A172 (cell line): ENCODE measurements at places on chromosomes 5 and 9. TPM values are rescaled to one million over a fixed set of nuclear protein-coding genes. Genes with fewer than 3 reads are reported as not detected.
A peak's percentile ranks its signal among the peaks of the same experiment; 100 is the strongest.

DNA sequence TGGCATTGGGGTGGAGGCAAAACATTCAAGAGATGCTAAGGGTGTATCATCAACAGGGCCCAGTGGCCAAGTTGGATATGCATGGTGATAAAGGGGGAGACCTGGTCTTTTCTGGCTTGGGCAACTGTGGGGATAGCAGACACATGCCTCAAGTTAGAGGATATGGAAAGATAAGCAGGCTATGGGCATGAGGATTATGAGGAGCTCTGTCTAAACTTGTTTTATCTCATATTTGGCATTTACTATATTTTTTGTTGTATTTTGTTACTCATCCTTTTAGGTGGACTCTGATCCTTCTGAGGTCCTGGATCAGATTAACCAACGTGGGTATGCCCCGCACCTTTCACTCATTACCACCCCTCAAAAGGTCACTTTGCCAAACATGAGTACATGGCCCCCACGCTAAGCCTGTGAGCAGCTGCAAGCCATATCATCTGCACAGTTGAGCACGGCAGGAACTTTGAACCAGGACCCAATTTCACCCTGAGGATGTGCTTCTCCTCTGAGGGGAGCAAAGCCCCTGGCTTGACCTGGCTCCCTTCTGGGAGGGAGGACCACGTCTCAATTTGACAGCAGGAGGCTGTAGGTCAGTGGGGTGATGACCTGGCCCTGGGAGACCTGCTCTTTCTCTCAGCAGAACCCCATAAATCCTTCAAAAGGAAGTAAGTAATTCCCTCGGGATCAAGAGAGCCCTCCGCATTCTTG lies 71.1 kb upstream of the CD180 start:
- DNase-seq: no peak

- DNase-seq: no peak
These were observed 117.7 kb upstream of the FER start for GRCh38 chr5:108629779-108630528.

Gene FOXD4L5
- total RNA-seq: not detected in 2 replicates

Gene KLHL3
- total RNA-seq: 0.43 and 1.3 TPM in 2 replicates

DNA sequence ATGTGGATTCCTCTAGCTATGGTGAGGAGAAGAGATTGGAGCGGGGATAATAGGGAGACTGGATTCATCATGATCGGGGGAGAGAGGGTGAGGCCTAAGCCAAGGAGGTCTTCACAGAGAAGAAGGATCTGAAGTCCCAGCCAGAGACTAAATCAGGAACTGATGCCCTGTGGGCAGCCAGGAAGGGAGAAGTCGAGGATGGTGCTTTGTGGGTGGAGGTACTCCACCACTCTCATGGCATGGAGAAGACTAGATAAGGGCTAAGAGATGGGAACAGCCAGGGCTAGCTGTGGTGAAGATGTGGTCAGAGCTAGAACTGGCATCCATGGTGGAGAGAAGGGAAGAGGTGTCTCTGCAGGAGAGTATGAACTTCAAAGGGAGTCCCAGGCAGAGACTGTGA lies 3.0 kb upstream of the RGS14 start:
- DNase-seq: no peak

GRCh38 chr5:125357660-125358059 lies 611.2 kb upstream of the ZNF608 start:
- no peak for DNase-seq

Gene LCN10
- not detected in 2 replicates for total RNA-seq

DNA sequence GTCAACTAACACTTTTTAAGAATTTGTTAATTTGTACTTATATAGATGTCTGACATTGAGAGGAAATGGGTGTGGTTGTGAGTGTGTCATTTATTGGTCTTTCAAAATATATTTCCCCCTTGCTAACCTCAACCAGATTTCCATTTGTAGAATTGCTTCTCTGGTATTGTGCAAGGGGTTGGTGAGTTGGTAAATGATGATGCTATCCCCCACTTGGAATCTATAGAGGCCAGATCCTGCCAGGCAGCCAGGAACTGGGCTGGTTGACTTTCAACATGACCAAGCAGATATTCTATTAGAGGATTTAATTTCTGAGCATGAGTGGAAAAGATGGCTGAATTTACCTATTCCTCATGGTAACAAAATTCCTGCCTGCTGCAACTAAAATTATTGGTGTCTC lies 306.6 kb upstream of the KIF2A start:
- no peak for DNase-seq

GRCh38 chr5:74625742-74626241 lies 14.7 kb downstream of the ENC1 start:
- peak; percentile 74 for DNase-seq

Gene DENND4C
- total RNA-seq: 29.6 and 40.0 TPM in 2 replicates
